ENCODE measurements at places on chromosomes 16 and 17. TPM values are rescaled to one million over a fixed set of nuclear protein-coding genes. Genes with fewer than 3 reads are reported as not detected.

RRAD gene
- not detected for total RNA-seq

AKTIP gene
- total RNA-seq: 21.3 TPM

KRTAP9-2 gene
- not detected for total RNA-seq

SPATA22 gene
- total RNA-seq: not detected

OTOA gene
- total RNA-seq: not detected

PERCC1 gene
- not detected for total RNA-seq

DNA sequence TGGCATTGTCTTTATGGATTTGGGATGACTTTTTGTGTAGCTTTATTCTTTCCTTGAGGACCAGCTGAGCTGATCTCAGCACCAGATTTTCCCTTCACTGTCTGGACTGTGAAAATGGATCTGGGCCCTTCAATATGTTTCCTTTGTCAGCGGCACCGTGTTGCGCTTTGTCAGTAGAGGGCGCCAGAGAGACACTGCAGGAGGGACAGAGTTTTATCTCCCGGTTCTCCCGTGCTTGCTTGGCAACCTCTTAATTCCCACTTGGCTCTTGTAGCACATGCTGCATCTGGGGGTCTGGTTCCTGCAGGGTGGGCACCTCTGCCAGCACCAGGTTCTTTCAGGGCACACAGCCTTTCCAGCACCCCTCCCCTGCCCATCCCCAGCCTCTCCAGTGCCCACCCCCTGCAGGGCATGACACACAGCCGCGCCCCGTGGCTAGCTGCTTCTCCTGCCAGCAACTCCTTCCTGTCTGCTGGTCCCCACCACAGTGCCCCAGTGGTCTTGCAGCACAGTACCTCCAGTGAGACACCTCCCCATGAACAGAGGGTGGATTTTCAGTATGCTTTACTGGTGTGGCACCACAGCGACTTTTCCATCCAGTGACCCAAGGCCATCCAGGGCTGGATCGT lies 19.6 kb downstream of the OR1D5 start:
- no peak overlapping the region for H3K4me3 ChIP-seq
- no peaks in the 10 kb centered on the region for H3K4me1 ChIP-seq
- H3K27ac ChIP-seq: no peak overlapping the region

GRCh38 chr17:50207792-50208567 lies 6.5 kb upstream of the COL1A1 start:
- H3K27ac ChIP-seq: no peak overlapping the region
- H3K36me3 ChIP-seq: no peaks in the 10 kb centered on the region
- no peaks in the 10 kb centered on the region for H3K27me3 ChIP-seq
- peak; percentile 86 for DNase-seq
- no peak overlapping the region for H3K4me3 ChIP-seq

DNA sequence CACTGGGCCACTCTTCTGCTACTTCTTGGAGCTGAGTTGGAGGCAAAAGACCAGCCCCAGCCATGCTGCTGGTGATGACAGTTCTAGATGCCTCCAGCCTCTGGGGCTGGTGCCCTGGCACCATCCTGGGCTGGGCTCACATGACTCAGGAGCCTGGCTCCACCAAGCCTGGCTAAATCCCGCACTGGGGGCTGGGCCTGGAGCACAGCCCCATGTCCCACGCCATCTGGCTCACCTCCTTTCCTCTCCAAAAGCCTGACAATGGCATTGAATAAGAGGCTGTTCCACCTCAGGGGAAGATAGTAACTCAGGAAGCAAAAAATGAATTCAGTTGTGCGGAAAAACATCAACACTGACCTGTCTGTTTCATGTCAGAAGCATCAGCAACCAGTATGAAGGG lies 45.1 kb upstream of the MTSS2 start:
- no peak overlapping the region for H3K27ac ChIP-seq
- DNase-seq: no peak
- H3K4me1 ChIP-seq: no peaks in the 10 kb centered on the region
- no peaks in the 10 kb centered on the region for H3K36me3 ChIP-seq
- no peak overlapping the region for H3K4me3 ChIP-seq

- H3K36me3 ChIP-seq: no peaks in the 10 kb centered on the region
- peak; percentile 94 for DNase-seq
- H3K4me3 ChIP-seq: no peak overlapping the region
- no peak overlapping the region for H3K27ac ChIP-seq
These were observed 9.2 kb upstream of the CD300A start for GRCh38 chr17:74457146-74457819.

- no peaks in the 10 kb centered on the region for H3K4me1 ChIP-seq
- H3K27me3 ChIP-seq: no peaks in the 10 kb centered on the region
- H3K36me3 ChIP-seq: peaks cover 18% of the 10 kb centered on the region
- no peak overlapping the region for H3K4me3 ChIP-seq
- no peak overlapping the region for H3K27ac ChIP-seq
- peak; percentile 60 for DNase-seq
These were observed 208.9 kb upstream of the CHMP6 start for GRCh38 chr17:80782536-80783427.

DNA sequence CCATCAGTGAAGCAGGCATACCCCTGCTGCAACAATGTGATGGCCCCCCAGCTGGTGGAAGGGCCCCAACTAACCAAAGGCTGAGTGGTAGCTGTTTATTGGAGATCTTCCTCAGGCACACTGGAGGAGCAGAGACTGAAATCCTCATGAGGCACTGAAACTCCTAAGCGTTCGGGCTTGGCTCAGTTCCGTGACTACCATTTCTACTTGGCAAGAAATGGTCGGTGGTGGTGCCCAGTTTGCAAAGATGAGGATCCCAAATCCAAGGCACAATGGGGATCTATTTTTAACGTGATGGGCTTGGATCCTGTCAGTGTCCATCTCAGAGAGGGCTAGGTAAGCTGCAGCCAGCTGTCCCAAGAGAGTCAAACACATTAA lies 82.8 kb downstream of the TNFRSF13B start:
- no peak overlapping the region for H3K27ac ChIP-seq
- no peak overlapping the region for H3K4me3 ChIP-seq
- H3K27me3 ChIP-seq: no peaks in the 10 kb centered on the region
- no peak for DNase-seq

GRCh38 chr16:64180136-64180900 lies 941.5 kb downstream of the CDH11 start:
- no peaks in the 10 kb centered on the region for H3K36me3 ChIP-seq
- no peaks in the 10 kb centered on the region for H3K4me1 ChIP-seq
- H3K27ac ChIP-seq: no peak overlapping the region
- no peaks in the 10 kb centered on the region for H3K27me3 ChIP-seq
- H3K4me3 ChIP-seq: no peak overlapping the region

- no peaks in the 10 kb centered on the region for H3K36me3 ChIP-seq
- H3K4me3 ChIP-seq: no peak overlapping the region
- H3K4me1 ChIP-seq: no peaks in the 10 kb centered on the region
- peak; percentile 55 for DNase-seq
- H3K27ac ChIP-seq: no peak overlapping the region
- H3K27me3 ChIP-seq: peaks cover 4% of the 10 kb centered on the region
These were observed 19.0 kb upstream of the MON1B start for GRCh38 chr16:77171745-77172635.

GRCh38 chr17:75754378-75755204 lies 10.4 kb downstream of the GALK1 start:
- H3K4me1 ChIP-seq: peaks cover 5% of the 10 kb centered on the region
- H3K4me3 ChIP-seq: no peak overlapping the region
- no peak for DNase-seq
- H3K36me3 ChIP-seq: no peaks in the 10 kb centered on the region

GRCh38 chr17:79478051-79478461 lies 132.8 kb downstream of the RBFOX3 start:
- H3K4me1 ChIP-seq: no peaks in the 10 kb centered on the region
- no peak overlapping the region for H3K4me3 ChIP-seq
- no peak overlapping the region for H3K27ac ChIP-seq
- H3K27me3 ChIP-seq: no peaks in the 10 kb centered on the region
- no peak for DNase-seq

DNA sequence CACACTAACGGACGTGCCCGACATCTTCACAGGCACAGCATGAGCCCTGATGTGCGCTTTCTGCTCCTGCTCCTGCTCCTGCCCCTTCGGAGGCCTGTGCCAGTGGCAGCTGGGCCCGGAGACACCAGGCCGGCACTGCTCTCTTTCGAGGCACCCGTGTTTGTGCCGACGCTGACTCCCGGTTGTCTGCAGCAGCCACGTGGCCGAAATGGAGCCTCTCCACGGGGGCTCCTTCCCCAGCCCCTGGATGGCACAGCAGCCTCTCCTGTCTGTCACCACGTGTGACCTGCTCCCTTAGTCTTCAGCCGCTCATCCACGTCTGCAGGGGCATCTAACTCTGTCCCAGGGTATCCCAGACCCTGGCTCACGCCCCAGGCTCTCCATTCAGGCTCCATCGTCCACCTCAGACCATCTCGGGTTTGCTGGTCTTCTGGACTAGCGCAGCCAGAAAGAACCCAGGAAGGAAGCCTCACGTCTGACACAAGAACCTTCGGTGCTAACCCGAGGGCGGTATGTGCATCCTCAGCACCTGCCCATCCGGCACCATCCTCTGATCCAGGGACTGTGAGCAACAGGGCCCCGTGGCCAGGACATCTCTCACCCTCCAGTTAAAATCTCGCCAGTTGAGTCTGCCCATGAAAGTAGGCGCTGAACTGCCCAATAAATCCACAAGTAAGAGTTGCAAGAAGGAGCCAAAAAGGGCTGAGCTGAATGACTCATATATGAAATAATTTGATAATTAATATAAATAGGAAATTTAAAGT lies 4.2 kb upstream of the RPH3AL start:
- H3K4me3 ChIP-seq: no peak overlapping the region
- no peaks in the 10 kb centered on the region for H3K27me3 ChIP-seq
- no peaks in the 10 kb centered on the region for H3K36me3 ChIP-seq
- DNase-seq: no peak

DNA sequence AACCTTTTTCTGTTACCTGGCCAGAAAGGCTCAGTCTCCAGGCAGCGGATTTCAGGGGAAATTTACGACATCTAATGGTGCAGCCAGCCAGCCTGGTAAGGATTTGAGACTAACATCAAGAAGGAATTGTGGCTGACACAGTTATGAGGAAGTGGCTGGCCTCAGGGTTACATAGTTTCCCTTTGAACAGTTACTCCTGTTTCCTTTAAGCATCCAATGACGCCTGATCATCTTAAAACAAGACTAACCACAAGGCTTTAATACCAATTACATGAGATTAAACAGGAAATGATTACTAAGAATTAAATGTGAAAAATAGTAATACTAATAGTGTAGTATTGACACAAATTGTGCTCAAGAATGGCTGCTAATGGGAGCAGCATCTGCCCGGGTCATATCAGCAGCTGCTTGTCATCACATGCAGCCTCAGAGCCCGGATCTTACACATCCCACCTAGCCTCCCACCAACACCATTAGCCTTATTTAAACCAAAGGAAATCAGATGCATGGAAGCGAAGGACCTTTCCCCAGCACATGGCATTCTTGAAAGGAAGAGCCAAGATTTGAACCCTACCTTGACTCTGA lies 431.8 kb downstream of the PMP22 start:
- H3K27me3 ChIP-seq: no peaks in the 10 kb centered on the region
- peaks cover 6% of the 10 kb centered on the region for H3K4me1 ChIP-seq
- H3K4me3 ChIP-seq: no peak overlapping the region
- H3K27ac ChIP-seq: no peak overlapping the region
- DNase-seq: no peak

DNA sequence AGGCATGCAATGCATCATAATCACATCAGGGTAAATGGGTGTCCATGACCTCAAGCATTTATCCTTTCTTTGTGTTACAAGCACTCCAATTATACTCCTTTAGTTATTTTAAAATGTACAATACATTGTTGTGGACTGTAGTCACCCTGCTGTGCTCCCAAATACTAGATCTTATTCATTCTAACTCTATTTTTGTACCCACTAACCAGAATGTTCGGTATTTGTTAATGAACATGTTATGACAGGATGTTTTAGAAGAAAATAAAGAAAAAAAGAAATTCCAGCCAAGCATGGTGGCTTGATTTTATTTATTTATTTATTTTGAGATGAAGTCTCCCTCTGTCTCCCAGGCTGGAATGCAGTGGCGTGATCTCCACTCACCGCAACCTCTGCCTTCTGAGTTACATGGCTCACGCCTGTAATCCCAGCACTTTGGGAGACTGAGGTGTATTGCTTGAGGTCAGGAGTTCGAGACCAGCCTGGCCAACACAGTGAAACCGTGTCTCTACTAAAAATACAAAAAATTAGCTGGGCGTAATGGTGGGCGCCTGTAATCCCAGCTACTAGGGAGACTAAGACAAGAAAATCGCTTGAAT lies 1.8 kb upstream of the NDE1 start:
- no peak for DNase-seq
- H3K27ac ChIP-seq: no peak overlapping the region
- H3K4me1 ChIP-seq: peaks cover 3% of the 10 kb centered on the region
- peaks cover 7% of the 10 kb centered on the region for H3K36me3 ChIP-seq
- H3K4me3 ChIP-seq: no peak overlapping the region
